ENCODE measurements at places on chromosomes 5 and 9. TPM values are rescaled to one million over a fixed set of nuclear protein-coding genes. Genes with fewer than 3 reads are reported as not detected.

Gene OBP2B
- not detected for total RNA-seq

DNA sequence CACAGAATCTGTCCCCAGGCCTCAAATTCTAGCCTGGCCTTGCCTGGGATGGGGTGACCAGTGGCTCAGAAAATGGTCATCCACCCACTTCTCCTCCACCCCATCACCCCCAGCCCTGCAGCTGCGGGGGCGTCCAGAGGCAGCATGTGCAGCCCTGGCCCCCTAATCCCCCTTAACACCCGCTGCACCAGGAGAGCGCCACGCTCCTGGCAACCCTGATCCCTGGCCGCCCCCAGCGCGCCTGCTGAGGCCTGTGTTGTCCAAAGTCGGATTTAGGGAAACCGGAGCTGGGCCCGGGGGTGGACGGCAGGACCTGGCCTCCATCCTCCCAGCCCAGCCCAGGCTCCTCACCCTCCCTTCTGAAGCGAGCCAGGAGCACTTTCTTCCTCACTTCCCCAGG lies 22.0 kb downstream of the NR5A1 start:
- no peaks in the 10 kb centered on the region for H3K36me3 ChIP-seq
- DNase-seq, result no peak

GRCh38 chr9:21936161-21936560 lies 58.0 kb downstream of the CDKN2A start:
- no peak overlapping the region for H3K27ac ChIP-seq
- no peaks in the 10 kb centered on the region for H3K4me1 ChIP-seq
- no peaks in the 10 kb centered on the region for H3K36me3 ChIP-seq

DNA sequence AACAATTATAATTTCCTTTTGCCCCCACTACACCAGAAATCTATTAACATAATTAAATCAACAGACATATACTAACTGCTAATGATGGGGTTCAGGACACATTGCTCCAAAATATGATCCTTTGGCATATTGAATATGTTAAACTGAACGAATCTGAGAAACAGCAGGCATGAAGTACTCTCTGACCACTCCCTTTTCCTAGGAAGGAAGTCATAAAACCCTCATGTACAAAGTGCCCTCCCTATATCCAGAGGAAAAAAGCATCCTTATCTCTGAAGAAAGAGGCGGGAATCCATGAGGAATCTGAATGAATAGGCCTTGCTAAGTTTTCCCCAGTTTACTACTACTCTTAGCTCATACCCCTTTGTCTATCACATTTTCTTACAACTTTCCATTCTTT lies 67.9 kb downstream of the ADAMTS6 start:
- DNase-seq, result no peak
- H3K4me3 ChIP-seq, result no peak overlapping the region
- H3K36me3 ChIP-seq, result no peaks in the 10 kb centered on the region
- H3K27me3 ChIP-seq, result no peaks in the 10 kb centered on the region
- no peaks in the 10 kb centered on the region for H3K4me1 ChIP-seq
- H3K27ac ChIP-seq, result no peak overlapping the region

DNA sequence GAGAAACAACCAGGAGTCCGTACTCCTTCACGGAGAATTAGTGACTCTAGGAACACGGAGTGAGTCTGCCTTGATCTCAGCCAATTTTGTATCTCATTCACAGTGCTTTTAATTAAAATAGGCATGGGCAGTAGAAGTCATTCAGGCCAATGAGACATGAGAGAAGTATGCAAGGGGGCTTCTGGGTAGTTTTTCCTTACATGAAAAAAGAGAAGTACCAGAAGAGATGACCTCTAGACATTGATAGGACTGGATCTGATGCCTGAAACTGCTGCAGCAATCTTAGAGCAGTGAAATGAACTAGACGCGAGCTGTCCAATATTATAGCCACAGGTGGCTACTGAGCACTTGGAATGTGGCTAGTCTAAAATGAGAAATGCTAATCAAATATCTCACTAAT lies 187.7 kb upstream of the TLE4 start:
- H3K4me3 ChIP-seq, result no peak overlapping the region
- H3K27ac ChIP-seq, result no peak overlapping the region
- no peak for DNase-seq
- H3K27me3 ChIP-seq, result no peaks in the 10 kb centered on the region
- H3K36me3 ChIP-seq, result no peaks in the 10 kb centered on the region
- H3K4me1 ChIP-seq, result no peaks in the 10 kb centered on the region

DNA sequence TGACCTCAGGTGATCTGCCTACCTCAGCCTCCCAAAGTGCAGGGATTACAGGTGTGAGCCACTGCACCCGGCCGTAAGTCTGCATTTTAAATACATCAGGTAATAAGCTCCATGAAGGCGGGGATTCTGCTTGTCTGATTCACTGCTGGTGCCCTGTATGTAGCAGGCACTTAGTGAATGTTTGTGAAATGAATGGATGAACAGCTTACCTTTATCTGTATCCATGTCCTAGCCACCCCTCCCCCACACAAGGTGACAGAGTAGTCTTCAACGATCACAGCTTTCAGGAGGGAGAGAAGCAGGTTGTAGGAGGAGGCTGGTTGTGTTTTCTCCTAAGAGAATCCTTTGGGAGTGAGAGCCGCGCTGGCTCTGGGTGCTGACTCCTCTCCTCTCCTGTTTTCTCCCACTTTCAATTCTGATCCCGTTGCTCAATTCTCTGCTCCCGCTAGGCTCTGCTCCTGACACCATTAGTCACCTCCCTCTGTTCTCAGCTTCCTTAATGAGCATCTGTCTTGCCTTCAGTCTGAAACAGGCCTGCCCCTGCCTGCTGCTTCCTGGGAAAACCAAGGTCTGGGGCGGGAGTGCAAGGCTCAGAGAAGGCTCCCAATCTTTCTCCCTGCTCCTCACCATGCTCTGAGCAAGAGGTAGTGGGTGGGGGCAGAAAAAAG lies 88.8 kb upstream of the CTNNA1 start:
- H3K4me1 ChIP-seq, result no peaks in the 10 kb centered on the region
- no peak overlapping the region for H3K4me3 ChIP-seq
- no peaks in the 10 kb centered on the region for H3K27me3 ChIP-seq
- no peak overlapping the region for H3K27ac ChIP-seq
- no peak for DNase-seq

GRCh38 chr9:135093111-135093510 lies 5.6 kb downstream of the OLFM1 start:
- no peaks in the 10 kb centered on the region for H3K36me3 ChIP-seq
- H3K4me3 ChIP-seq, result no peak overlapping the region
- peaks cover 2% of the 10 kb centered on the region for H3K4me1 ChIP-seq
- H3K27me3 ChIP-seq, result no peaks in the 10 kb centered on the region
- H3K27ac ChIP-seq, result no peak overlapping the region
